ENCODE measurements at places on chromosomes 11 and 22.
A peak's percentile ranks its signal among the peaks of the same experiment; 100 is the strongest.

- peak; percentile 82 for DNase-seq
These were observed 8.6 kb downstream of the MRPL11 start for GRCh38 chr11:66429983-66430602.

GRCh38 chr22:27636716-27637508 is 164.6 kb downstream of the MN1 start:
- DNase-seq = no peak

- DNase-seq = peak; percentile 75
These were observed 12.1 kb downstream of the YPEL4 start for GRCh38 chr11:57637626-57638004.

GRCh38 chr22:38782402-38783094 is 11.4 kb downstream of the DNAL4 start:
- no peak for DNase-seq

- DNase-seq = no peak
These were observed 96.8 kb downstream of the GRAMD1B start for GRCh38 chr11:123526918-123527317.

- no peak for DNase-seq
These were observed 195 bp upstream of the CREB3L1 start for GRCh38 chr11:46277313-46277621.

GRCh38 chr11:47850337-47850736 is 2.2 kb upstream of the NUP160 start:
- DNase-seq = no peak

DNA sequence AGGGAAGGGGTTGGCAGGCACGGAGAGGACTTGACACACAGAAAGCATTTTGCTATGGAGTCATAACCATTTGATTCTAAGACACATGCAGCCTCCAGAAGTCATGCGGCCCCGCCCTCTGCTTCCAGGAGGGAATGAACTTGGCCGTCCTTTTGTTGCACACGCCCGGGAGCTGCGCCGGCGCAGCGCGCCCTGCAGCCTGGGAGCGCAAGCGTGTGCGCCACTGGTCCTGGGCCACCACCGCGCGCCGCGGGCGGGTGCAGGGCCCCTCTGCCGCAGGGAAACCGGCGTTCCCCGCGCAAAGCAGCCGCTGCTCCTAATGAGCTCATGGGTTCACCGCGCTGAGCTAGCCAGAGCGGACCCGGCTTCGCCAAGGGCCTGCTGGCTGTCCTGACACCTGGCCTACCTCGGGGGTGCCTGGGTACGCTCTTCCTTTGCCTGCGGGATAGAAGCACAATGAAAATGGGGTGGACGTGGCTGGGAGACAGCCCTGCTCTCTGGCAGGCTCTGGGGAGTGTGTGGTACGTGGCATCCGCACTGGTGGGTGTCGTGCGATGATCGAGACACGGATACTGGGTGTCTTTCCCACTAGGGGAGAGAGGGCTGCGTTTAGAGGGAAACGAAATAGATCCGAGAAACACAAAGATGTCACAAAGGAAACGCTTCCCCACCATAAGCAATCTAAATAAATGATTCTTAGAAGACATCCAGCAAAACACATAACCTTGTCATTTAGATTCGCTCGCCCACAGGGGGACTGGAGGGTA is 669 bp downstream of the MICAL3 start:
- peak; percentile 54 for DNase-seq

- no peak for DNase-seq
These were observed at the start of gene HMOX1 for GRCh38 chr22:35380537-35381423. TSS of gene HMOX1 (plus strand) at chr22:35381096. CDS start at chr22:35381174, 78 bp downstream.

GRCh38 chr11:88297421-88297820 is 40.1 kb downstream of the CTSC start:
- DNase-seq = no peak

DNA sequence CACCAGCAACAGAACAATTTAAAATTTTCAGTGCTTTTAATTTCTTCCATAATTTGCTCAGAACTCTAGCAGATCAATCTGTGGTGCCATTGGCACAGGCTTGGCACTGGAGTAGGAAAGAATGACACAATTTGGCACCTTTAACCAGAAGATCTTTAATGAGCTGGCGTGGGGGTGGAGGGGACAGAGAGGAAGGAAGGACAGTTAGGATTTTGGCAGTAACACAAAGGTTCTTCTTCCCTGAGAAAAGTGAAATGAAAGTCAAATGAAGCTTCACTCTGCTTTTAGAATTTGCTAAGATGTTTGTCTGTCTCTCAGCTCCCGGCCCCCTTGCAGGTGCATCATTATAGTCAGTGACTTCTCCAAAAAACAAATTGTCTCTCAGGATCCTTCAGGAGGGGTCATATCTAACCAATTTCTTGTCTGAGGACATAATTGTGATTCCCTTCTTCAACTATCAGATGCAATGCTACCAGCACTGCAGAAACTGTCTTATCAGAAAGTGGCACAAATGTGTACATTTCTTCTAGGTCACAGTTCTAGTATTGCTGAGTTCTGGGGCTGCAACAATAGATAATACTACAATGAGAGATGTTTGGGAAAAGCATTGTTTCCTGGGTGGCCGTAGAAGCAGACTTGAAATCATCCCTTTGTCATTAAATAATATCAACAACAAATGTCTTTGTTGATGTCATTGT is 66.8 kb downstream of the CSTPP1 start:
- DNase-seq = no peak

- DNase-seq = no peak
These were observed 51.6 kb upstream of the MYEOV start for GRCh38 chr11:69242266-69242920.

DNA sequence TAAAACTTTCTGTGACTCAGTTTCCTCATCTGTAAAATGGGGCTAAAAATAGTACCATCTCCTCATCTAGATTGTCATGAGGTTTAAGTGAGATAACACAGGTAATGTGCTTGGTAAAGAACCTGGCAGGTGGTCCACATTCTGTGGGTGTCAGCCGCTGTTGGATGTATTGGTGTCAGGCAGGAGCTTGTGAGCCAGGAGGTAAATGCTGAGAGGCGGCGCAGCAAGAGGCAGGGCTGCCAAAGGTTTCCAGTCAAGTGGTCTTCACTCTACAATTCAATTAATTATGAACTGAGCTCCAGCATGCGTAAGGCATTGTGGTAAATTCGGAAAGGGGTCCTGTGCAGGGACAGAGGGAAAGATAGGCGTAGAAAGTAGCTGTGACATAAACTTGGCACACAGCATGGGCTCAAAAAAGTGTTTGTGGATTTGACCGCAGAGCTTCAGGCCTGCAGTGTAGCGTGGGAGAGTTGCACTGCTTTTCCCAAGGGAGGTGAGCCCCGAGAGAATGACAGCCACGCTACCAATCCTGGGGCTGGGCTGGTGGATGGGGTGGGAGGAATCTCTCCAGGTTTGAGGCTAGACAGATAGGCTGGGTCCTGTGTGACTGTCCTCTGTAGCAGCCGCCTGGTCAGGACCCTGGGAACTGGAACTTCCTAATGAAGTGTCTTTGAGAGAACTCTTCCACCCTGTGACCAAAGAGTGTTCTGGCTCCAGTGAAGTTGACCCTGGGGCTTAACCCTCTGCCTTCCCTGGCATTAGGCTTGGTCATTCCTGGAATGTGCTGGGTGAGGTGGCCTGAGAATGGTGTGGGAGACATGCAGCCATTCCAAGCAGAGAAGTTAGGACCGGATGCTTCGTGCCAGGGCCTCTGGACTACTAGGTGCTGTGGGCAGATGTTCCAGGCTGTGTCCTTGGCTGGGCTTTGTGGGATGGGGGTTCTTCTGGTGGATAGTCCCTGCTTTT is 122.4 kb downstream of the FEZ1 start:
- no peak for DNase-seq

- DNase-seq = no peak
These were observed 14.2 kb upstream of the APOA1 start for GRCh38 chr11:116851626-116852025.

GRCh38 chr11:75270896-75271418 is 30.4 kb downstream of the TPBGL start:
- no peak for DNase-seq

DNA sequence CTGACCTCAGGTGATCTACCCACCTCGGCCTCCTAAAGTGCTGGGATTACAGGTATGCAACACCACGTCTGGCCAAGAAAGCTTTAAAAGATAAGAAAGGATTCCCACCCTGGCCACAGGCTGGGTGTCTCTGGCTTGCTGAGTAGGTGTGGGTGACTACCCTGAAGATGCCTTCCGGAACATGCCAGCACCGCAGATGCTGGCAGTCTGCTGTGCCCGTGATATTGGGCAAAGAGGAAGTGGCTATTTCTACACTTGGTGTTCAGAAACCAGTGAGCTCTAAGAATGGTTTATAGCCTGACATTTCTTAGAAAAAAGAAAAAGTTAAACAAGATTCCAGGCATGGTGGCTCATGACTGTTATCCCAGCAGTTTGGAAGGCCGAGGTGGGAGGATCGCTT is 6.1 kb downstream of the MRPL11 start:
- no peak for DNase-seq

DNA sequence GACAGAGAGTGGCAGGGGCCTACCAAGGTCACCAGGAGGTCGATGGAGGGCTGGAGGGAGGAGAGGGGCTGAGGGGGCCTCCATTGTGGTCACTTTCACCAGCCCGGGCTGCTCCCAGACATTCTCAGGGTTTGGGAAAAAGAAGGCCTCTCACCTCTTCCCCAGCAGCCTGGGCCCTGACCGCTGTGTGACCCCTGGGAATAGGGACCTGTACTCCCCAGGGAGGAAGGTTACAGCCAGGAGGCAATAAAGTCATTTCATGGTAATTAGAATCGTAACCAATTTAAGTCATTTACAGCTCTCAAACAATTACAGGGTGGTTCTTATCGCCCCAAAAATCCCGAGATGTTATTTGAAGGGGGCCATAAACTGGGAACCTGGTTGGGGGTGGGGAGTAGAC is 37.8 kb downstream of the ISX start:
- DNase-seq = no peak

- no peak for DNase-seq
These were observed 33.2 kb downstream of the RAB39A start for GRCh38 chr11:107961480-107961879.

DNA sequence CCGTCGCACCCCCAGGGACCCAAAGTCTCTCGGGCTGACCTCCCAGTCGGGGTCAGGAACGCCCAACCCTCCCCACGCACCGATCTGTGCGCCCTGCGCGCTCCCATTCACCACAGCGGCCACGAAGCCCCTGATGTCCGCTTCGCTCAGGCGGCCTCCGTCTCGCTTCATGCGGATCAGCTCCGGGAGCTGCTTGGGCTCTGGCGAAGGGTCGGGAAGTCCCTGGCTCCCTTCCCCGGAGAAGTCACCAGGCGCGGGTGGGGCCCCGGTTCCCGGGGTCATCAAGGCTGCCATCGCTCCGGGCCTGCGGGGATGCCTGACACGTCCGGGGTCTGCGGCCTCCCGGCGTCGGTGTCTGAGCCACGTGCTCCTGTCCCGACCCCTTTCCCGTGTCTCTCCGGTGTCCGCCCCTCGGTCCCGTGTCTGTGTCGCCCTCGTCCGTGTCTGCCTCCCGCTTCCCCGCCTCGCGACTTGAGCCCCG is 356 bp downstream of the TYMP start:
- no peak for DNase-seq

DNA sequence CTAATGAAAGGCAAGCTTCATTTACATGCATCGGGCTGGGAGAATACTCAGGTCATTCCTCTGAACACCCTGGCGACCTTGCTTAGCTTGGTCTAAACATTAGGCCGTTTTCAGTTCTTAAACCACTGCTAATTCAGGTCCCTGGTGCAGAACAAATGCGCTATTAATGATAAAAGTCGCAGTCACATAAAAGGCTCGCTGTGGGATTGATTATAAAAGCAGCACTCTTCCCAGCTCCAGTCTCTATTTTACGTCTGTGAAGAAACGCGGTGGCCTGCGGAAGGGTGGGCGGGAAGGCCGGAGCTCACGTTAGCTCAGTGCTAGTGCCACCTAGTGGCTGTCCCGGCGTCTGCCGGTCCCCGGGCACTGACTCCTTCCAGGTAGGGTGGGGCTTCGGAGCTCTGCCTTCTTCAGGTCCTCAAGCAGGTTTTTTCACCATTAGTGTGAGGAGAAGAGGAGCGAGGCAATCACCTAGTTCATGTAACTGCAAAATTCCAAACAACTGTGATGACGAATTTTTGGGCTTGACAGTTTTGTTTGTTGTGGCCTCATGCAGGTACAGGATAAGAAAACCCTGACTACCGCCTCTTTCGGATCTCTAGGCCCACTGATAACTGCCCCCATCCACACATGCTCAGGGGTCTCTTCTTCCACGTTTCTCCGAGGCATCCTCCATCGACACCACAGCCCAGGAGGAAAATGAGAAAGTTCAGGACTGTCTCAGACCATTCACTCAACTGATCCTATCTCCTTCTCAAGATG is 66.5 kb upstream of the CLMP start:
- peak; percentile 84 for DNase-seq

DNA sequence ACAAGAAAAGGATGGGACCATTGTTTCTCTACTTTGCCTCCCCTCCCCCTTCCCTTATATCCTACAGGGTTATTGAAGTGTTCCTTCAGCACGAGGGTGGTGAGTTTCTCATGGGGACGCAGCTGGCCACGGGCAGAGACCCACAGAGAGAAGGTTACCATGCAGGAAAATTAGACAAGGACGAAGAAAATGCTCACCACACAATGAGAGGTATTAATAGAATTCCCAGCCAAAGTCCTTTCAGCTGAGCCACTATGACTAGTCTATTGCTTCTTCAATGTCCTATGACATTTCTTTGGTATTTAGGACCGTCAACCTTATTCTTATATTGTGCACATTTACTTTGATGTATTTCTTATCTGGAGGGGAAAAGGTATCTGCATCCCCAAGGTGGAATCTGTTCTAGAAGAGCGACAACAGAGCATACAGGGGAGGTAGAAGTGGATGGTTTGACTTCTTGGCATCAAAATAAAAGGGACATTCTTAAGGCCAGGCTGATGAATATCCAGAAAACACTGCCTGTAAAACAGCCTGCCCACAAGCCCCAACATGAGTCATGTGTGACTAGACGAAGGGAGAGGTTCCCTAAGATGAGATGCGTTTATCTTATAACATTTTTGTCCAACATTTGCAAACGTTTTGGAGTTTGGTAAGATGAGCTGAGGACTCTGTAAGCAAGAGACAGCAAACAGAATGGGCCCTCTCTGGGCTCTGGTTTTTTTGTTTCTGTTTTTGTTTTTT is 209.8 kb upstream of the NARS2 start:
- no peak for DNase-seq

- no peak for DNase-seq
These were observed 246.6 kb downstream of the MN1 start for GRCh38 chr22:27554841-27555456.

DNA sequence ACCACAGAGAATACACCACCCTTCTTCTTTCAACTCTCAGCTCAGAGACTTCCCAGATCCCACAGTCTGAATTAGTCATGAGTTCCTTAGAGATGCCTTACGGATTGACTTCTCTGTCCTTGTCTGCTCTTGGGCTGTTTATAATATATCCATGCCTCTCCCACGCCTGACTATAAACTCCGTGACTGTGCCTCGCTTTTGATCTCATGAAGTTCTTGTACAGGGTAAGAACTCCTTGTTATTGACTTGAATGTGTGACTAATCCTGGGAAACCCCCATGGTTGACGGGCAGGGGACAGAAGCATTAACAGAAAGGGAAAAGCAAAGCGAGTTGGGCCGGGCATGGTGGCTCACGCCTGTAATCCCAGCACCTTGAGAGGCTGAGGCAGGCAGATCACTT is 62.4 kb upstream of the POU2AF1 start:
- no peak for DNase-seq

All from NT2/D1 (cell line).